ENCODE measurements at places on chromosomes 4 and X.

DNA sequence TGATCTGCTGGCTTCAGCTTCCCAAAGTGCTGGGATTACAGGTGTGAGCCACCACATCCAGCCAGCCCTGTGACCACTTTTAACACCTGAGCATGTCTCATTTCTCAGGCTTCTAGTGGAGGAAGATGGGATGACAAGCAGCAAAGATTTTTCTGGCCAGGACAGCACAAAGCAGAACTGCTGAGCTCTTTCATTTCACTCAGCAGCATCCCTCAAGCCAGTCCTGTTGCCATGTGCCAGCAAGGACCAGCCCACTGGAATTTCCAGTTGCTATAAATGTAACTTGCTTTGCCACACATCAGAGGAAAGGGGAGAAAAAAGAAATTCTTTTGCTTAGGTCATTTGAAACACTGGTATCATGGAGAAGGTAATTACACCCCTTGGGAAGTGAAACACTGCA is 75.9 kb downstream of the SLC9A7 start:
- peak; percentile 81 for DNase-seq

GRCh38 chr4:186159613-186160012 is 31.8 kb upstream of the CYP4V2 start:
- no peak for DNase-seq

DNA sequence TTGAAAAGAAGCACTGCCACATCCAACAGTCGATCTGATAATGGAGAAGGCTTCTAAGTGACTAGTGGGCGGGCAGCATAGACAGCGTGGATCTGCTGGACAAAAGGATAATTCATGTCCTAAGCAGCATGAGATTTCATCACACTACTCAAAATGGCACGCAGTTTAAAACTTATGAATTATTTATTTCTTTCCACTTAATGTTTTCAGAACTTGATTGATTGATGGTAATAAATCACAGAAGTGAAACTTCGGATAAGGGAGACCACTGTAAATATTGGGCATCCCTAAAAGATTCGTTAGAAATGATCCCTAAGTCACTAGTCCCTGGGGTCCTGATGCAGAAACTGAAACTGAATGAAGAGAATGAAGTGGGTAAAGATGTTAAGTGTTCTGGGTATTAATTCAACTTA is 93.0 kb upstream of the ANK2 start:
- DNase-seq, result no peak

DNA sequence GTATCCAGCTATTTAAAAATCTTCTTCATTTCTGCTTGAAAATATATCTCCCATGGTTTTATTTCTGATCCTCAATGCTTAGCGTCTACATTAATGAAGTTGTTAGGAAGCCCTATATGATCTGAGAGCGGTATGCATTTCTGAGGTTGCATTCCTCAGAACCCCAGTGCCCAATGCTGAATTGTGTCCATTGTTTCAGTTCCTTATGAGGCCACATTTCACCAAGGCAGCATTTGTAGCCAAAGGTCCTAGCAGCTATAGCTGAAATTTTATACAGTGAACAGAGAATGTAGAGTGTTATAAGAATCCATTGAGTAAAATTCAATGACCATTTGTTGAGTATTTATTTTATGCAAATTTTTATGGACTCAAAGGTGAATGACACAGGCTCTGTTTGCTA is 209.5 kb downstream of the PCDH7 start:
- DNase-seq, result no peak

DNA sequence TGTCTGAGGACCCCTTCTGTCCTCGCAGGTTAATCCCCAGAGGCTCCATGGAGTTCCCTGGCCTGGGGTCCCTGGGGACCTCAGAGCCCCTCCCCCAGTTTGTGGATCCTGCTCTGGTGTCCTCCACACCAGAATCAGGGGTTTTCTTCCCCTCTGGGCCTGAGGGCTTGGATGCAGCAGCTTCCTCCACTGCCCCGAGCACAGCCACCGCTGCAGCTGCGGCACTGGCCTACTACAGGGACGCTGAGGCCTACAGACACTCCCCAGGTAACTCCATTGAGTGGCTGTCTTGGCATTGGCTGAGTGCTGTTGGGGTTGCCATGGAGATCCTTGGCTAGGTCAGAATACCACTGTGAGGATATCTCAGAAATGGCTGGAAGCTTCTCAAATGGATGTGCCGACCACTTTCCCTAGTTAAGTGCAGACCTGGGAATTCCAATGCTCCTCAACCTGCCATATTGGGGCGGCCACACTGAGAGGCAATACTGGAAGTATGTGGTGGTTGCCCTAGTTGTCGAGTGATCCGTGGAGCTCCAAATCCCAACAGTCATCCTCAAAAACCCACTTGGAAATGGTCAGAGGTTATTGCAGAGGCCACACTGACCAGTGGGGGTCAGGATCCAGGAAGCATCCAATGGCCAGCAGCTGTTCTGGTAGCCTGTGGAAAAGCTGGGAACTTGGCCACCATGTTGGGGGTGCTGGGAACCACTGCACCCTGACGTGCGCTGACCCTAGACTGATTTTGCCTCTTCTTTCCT is 4.9 kb downstream of the GATA1 start:
- DNase-seq, result no peak

DNA sequence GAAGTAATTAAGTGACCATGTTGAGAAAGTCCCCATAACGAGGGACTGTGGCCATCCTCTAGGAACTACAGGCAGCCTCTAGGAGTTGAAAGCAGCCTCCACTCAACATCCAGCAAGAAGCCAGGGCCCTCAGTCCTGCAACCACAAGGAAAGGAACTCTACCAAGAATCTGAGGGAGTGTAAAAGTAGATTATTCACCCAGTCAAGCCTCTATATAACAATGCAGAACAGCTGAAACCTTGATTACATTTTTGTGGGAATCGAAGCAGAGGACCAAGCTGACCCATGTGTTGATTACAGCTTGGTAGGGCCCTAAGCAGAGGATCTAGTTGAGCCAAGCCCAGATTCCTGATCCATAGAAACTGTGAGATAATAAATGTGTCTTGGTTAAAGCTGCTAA is 17.1 kb downstream of the RPS6KA6 start:
- no peak for DNase-seq
